ENCODE measurements at places on chromosomes 3 and 15.
A peak's percentile ranks its signal among the peaks of the same experiment; 100 is the strongest.

DNA sequence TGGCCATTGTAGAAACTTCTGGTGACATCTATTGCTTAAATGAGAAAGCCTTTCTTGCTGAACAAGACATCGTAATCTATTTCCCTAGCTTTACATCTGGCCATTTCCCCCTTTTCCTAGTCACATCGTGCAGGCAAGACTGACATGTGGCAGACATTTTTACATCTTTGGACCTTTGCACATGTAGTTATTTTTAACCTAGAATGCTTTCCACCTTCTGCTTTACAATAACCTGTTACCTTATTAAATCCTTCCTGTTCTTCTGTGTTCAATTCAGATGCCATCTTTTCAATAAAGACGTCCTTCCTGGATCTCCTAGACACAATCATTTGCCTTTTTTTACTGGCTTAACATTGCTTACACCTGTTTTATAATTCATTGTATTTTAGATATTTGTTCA lies 343.3 kb downstream of the DIPK2A start:
- no peak overlapping the region for H3K4me3 ChIP-seq
- H3K27me3 ChIP-seq = peaks cover 26% of the 10 kb centered on the region
- H3K4me1 ChIP-seq = no peaks in the 10 kb centered on the region
- H3K36me3 ChIP-seq = peaks cover 2% of the 10 kb centered on the region
- H3K27ac ChIP-seq = no peak overlapping the region
- DNase-seq = no peak

GRCh38 chr15:90435652-90436337 lies 47.8 kb downstream of the IQGAP1 start:
- peaks cover 41% of the 10 kb centered on the region for H3K36me3 ChIP-seq
- no peak for DNase-seq
- H3K4me3 ChIP-seq = no peak overlapping the region
- peak overlapping the region; percentile 57 for H3K27ac ChIP-seq
- no peaks in the 10 kb centered on the region for H3K27me3 ChIP-seq

GRCh38 chr15:73161546-73161945 lies 109.3 kb downstream of the NEO1 start:
- DNase-seq = no peak
- H3K4me1 ChIP-seq = no peaks in the 10 kb centered on the region
- H3K4me3 ChIP-seq = no peak overlapping the region
- H3K27me3 ChIP-seq = no peaks in the 10 kb centered on the region
- peaks cover 4% of the 10 kb centered on the region for H3K36me3 ChIP-seq

- peaks cover 66% of the 10 kb centered on the region for H3K4me1 ChIP-seq
- no peak for DNase-seq
- H3K36me3 ChIP-seq = peaks cover 38% of the 10 kb centered on the region
- no peak overlapping the region for H3K4me3 ChIP-seq
- H3K27ac ChIP-seq = peak overlapping the region; percentile 86
These were observed 10.3 kb downstream of the STARD5 start for GRCh38 chr15:81313686-81314085.

DNA sequence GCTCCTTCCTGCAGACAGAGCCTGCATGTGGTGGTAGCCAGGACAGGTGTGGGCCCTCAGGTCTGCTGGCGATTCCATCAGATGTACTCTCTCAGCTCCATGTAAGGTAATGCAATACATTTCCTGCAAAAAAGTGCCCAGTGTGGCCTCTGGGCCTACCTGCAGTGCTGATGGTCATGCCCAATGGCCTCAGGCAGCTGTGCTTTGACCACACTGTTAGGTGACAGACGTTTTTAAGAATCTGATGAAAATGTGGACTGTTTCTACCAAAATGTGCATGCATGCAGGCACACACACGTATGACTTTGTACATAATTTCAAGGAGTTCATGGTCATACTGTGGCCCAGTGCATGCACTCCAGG lies 152.9 kb downstream of the RAB11A start:
- H3K4me3 ChIP-seq = no peak overlapping the region
- no peak overlapping the region for H3K27ac ChIP-seq
- no peaks in the 10 kb centered on the region for H3K4me1 ChIP-seq
- peaks cover 77% of the 10 kb centered on the region for H3K27me3 ChIP-seq
- no peak for DNase-seq

GRCh38 chr15:88894348-88894818 lies 961 bp downstream of the HAPLN3 start:
- no peak overlapping the region for H3K27ac ChIP-seq
- H3K27me3 ChIP-seq = peaks cover 9% of the 10 kb centered on the region
- peaks cover 23% of the 10 kb centered on the region for H3K4me1 ChIP-seq

- no peaks in the 10 kb centered on the region for H3K27me3 ChIP-seq
- H3K27ac ChIP-seq = peak overlapping the region; percentile 86
- H3K36me3 ChIP-seq = no peaks in the 10 kb centered on the region
- DNase-seq = no peak
These were observed 32.2 kb upstream of the BCL6 start for GRCh38 chr3:187777331-187777941.

GRCh38 chr15:95880630-95881029 lies 449.9 kb upstream of the NR2F2 start:
- no peak overlapping the region for H3K4me3 ChIP-seq
- no peak overlapping the region for H3K27ac ChIP-seq
- H3K4me1 ChIP-seq = peaks cover 19% of the 10 kb centered on the region
- H3K36me3 ChIP-seq = peaks cover 3% of the 10 kb centered on the region
- no peak for DNase-seq

DNA sequence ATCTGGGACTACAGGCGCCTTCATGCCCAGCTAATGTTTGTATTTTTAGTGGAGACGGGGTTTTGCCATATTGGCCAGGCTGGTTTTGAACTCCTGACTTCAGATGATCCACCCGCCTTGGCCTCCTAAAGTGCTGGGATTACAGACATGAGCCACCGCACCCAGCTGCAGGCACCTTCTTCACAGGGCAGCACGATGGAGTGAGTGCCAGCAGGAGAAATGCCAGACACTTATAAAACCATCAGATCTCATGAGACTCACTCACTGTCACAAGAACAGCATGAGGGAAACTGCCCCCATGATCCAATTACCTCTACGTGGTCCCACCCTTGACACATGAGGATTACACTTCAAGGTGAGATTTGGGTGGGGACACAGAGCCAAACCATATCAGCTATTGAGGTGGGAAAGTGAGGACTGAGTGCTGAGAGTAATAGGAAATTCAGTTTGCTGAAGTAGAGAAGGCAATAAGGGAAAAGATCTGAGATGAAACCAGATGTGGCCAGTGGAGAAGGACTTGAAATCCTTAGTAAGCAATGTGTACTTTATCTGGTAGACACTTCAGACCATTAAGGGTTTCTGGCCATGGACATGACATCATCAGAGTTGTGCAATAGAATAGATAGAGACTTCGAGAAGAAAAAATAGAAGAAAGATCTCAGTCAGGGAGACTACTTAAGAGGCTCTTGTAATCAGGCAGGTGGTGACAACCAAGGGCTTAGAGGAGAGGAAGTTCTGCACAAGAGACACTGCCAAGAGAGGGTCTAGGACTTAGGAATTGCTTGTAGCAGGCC lies 18.1 kb upstream of the ATP13A5 start:
- no peaks in the 10 kb centered on the region for H3K27me3 ChIP-seq
- no peak for DNase-seq
- H3K36me3 ChIP-seq = no peaks in the 10 kb centered on the region
- H3K4me1 ChIP-seq = no peaks in the 10 kb centered on the region
- no peak overlapping the region for H3K27ac ChIP-seq

DNA sequence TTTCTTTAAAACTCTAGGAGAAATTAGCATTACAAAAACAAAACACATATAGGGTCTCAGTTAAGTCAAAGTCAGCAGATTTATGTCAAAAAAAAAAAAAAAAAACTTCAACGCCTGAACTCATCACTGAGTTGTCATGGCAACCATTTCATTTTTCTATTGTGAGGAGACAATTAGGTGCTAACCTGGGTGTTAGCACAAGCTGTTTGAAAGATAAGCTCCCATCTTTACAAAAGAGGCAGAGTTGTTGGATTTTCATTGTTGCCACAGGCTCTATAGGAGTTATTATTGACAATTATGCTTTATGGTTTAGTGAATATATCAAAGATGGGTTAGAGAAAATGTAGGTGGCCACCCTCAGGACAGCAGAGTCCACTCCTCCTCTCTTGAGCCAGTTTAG lies 806.9 kb downstream of the GRM7 start:
- no peak for DNase-seq
- peaks cover 2% of the 10 kb centered on the region for H3K36me3 ChIP-seq
- no peaks in the 10 kb centered on the region for H3K4me1 ChIP-seq

GRCh38 chr3:9056581-9056980 lies 93.3 kb upstream of the RAD18 start:
- DNase-seq = no peak
- no peak overlapping the region for H3K27ac ChIP-seq
- peaks cover 2% of the 10 kb centered on the region for H3K36me3 ChIP-seq
- no peaks in the 10 kb centered on the region for H3K4me1 ChIP-seq
- peaks cover 11% of the 10 kb centered on the region for H3K27me3 ChIP-seq

GRCh38 chr3:100131241-100131640 lies 16.9 kb upstream of the FILIP1L start:
- H3K4me3 ChIP-seq = no peak overlapping the region
- DNase-seq = no peak
- no peaks in the 10 kb centered on the region for H3K27me3 ChIP-seq

DNA sequence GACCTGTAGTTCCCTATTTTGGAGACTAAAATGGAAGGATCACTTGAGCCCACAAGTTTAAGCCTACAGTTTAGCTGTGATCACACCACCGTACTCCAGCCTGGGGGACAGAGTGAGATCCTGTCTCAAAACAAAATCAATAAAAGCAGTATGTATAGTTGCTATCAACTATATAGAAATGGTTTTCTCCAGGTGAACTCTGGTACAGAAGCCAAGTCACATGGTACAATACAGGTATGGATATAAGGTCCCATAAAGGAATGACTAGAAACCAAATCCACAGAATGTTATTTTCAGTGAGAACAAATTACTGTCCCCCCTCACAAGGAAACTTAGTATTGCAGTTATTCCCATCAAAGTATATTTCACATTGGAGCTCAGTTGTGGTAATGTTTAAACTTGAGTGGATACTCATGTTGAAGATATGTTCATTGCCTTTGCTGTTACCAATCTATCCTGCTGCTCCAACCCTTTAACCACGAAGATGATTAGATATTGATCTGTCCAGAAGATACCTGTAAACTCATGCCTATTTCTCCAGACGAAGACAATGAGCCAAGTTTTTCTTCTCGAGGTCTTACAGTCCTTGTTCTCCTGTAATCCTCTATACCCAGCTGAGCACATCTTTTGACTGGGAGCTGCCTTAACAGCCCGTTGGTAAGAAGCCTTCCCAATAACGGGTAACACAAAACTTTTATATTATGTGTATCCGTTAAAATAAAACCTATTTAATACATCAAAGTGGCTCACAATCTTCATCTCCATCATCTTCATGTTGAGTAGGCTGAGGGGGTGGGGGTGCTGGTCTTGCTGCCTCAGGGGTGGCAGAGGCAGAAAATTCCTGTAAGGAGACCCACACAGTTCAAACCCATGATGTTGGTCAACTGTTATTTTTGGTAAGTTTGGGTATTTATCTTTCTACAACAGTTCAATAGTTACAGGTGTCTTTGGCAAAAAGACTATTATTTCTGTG lies 24.6 kb downstream of the TRA2B start:
- peaks cover 29% of the 10 kb centered on the region for H3K4me1 ChIP-seq
- no peak overlapping the region for H3K4me3 ChIP-seq
- DNase-seq = no peak
- no peaks in the 10 kb centered on the region for H3K27me3 ChIP-seq
- H3K36me3 ChIP-seq = peaks cover 58% of the 10 kb centered on the region

DNA sequence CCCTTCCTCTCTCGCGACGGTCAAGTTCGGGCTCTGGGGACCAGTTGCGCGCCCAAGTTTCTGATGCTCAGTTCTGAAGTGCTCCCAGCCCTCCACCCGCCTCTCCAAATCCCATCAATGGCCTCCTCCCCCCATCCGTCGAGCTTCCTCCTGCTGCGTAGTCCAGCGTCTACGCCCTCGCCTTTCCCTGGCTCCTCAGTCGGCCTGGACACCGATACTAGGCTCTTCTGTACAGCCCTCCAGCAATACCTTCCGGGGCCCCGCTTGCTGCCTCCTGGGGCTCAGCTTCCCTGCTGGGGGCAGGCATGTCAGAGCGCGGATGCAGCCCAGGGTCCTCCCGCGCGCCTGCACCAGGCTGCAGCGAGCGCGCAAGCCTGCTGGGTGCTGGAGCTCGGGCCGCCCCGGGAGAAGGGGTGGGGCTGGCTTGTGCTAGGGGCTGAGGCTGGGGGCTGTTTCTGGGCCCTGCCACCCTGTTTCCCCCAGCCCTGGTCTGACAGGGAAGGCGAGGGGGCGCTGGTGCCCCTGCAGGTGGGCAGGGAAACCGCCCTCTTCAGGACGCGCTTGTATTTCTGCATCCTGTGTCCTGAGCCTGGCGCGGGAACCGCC lies 353.3 kb upstream of the SUCLG2 start:
- peaks cover 1% of the 10 kb centered on the region for H3K36me3 ChIP-seq
- H3K4me1 ChIP-seq = peaks cover 11% of the 10 kb centered on the region
- H3K4me3 ChIP-seq = peak overlapping the region; percentile 78
- H3K27ac ChIP-seq = peak overlapping the region; percentile 75

- peaks cover 8% of the 10 kb centered on the region for H3K36me3 ChIP-seq
- H3K27ac ChIP-seq = no peak overlapping the region
- DNase-seq = no peak
- H3K4me1 ChIP-seq = peaks cover 11% of the 10 kb centered on the region
These were observed 14.8 kb downstream of the SKIL start for GRCh38 chr3:170372190-170372879.

DNA sequence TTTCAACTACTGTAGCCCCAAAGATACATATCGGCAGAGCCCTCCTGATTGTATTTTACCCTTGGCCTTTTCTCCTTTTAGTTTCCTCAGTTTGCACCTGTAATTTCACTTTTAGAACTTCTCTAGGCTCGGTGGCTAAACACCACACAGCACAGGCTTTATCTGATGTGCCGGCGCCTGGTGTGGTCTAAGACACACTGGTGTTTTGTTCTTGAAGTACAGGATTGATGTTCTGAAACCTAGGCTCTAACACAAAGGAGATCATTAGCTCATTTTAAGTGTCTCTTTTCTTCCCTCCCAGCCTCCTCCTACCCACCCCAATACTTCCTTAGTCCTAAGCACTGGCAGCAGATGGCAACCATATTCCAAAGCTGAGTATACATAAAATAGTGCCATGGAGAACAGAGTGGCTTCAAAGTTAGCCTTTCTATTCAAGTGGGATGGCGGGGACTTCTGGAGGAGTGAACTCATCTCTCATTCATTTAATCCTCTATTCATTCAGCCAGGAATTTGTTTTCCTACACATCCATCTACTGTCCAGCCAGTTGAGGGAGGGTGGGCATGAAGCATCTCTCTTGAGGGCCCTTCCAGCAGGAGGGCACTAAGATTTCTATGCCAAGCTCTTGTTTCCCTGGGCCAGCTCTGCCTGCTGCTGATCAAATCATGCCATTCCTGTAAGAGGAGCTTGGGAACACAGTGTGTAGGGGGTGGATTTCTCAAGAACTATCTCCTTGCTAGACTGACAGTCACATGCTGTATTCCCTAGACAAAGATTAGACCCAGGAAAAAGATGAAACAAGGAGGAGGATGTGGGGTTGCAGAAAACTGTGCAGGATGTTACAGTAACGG lies 71.2 kb downstream of the TIGIT start:
- H3K4me1 ChIP-seq = peaks cover 5% of the 10 kb centered on the region
- peaks cover 4% of the 10 kb centered on the region for H3K36me3 ChIP-seq
- no peak for DNase-seq
- H3K27me3 ChIP-seq = no peaks in the 10 kb centered on the region
- H3K27ac ChIP-seq = no peak overlapping the region

Measured in central memory CD8-positive, alpha-beta T cell (primary cell).